ENCODE measurements at places on chromosomes 2 and 18. TPM values are rescaled to one million over a fixed set of nuclear protein-coding genes. Genes with fewer than 3 reads are reported as not detected.

GRCh38 chr18:12768625-12769024, 65.8 kb downstream of the PSMG2 start:
- DNase-seq, result no peak
- no peak overlapping the region for H3K27ac ChIP-seq
- H3K36me3 ChIP-seq, result no peaks in the 10 kb centered on the region
- H3K4me1 ChIP-seq, result peaks cover 4% of the 10 kb centered on the region
- no peaks in the 10 kb centered on the region for H3K27me3 ChIP-seq

ZNF512 gene
- total RNA-seq, result 31.1 TPM

GRCh38 chr2:232982926-232983668, 30.0 kb downstream of the NGEF start:
- H3K27ac ChIP-seq, result no peak overlapping the region
- peaks cover 30% of the 10 kb centered on the region for H3K4me1 ChIP-seq
- H3K27me3 ChIP-seq, result no peaks in the 10 kb centered on the region
- H3K4me3 ChIP-seq, result no peak overlapping the region
- peaks cover 4% of the 10 kb centered on the region for H3K36me3 ChIP-seq
- DNase-seq, result peak; percentile 78

DUSP19 gene
- 3.4 TPM for total RNA-seq

SATB2 gene
- total RNA-seq, result 22.1 TPM

DNA sequence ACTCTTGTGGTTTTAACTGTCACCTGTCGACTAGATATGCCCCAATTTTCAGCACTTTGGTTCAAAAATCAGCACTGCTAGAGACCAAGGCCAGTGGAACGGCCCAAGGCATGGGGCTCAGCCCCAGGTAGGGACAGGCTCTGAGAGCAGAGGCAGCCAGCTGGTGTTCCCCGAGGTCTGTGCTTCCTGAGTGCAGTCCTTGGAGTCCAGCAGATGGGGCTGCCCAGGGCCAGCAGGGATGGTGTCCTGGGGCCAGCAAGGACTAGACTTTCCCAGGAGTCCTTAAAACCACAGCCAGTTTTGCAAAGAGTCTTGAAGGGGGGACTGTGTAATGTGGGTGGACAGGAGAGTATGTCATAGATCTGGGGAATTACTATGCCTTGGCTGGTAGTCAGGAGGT, 56.3 kb downstream of the POMC start:
- H3K4me1 ChIP-seq, result peaks cover 22% of the 10 kb centered on the region
- H3K4me3 ChIP-seq, result no peak overlapping the region
- H3K27ac ChIP-seq, result no peak overlapping the region
- H3K27me3 ChIP-seq, result no peaks in the 10 kb centered on the region

GRCh38 chr2:230708204-230708603, 4.4 kb upstream of the CAB39 start:
- H3K27me3 ChIP-seq, result no peaks in the 10 kb centered on the region
- H3K27ac ChIP-seq, result no peak overlapping the region
- no peaks in the 10 kb centered on the region for H3K36me3 ChIP-seq
- DNase-seq, result no peak
- 0 out of 2 replicates have a peak, but pooled peaks cover 4% of the 10 kb centered on the region for H3K4me1 ChIP-seq

DNA sequence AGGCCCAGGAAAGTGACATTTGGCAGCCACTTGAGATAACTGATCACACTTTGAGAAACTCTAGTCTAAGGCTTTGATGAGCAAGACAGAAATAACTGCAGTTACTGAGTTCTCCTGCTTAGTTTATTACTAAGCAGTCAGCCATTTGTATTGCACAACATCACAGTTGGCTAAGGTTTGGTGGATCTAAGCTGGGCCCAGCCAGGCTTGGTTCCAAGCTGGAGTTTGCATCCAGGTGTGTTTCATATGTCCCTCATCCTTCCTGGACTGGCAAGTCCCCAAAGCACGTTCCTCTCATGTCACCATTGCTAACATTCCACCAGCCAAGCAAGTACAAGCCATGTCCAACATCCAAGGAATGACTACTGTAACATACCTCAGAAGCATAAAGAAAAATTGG, 71.3 kb upstream of the ZNF532 start:
- H3K27ac ChIP-seq, result no peak overlapping the region
- no peak for DNase-seq
- H3K36me3 ChIP-seq, result no peaks in the 10 kb centered on the region
- peaks cover 34% of the 10 kb centered on the region for H3K4me1 ChIP-seq

DNA sequence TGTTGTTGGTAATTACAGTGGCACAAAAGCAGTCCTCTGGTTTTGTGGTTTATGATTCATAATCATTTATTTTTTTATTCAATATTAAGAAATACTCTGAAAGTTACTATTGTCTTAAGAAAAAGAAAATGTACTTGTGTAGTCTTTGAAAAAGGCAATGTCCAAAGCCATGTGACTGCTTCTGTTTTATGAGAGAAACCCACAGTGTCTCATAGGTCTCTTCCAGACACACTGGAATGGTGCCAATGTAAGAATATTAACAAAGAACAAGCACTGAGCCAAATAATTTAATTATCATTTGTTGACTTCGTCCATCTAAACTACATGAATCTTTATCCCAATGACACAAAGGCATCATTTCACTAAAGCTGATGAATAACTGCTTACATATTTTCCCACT, 62.5 kb downstream of the RPRM start:
- peaks cover 10% of the 10 kb centered on the region for H3K4me1 ChIP-seq
- H3K27ac ChIP-seq, result no peak overlapping the region
- no peak overlapping the region for H3K4me3 ChIP-seq
- H3K27me3 ChIP-seq, result no peaks in the 10 kb centered on the region

- no peaks in the 10 kb centered on the region for H3K27me3 ChIP-seq
- DNase-seq, result no peak
- no peaks in the 10 kb centered on the region for H3K36me3 ChIP-seq
- H3K4me3 ChIP-seq, result no peak overlapping the region
- peaks cover 5% of the 10 kb centered on the region for H3K4me1 ChIP-seq
These were observed 14.6 kb downstream of the RAMP1 start for GRCh38 chr2:237873897-237874551.

DNA sequence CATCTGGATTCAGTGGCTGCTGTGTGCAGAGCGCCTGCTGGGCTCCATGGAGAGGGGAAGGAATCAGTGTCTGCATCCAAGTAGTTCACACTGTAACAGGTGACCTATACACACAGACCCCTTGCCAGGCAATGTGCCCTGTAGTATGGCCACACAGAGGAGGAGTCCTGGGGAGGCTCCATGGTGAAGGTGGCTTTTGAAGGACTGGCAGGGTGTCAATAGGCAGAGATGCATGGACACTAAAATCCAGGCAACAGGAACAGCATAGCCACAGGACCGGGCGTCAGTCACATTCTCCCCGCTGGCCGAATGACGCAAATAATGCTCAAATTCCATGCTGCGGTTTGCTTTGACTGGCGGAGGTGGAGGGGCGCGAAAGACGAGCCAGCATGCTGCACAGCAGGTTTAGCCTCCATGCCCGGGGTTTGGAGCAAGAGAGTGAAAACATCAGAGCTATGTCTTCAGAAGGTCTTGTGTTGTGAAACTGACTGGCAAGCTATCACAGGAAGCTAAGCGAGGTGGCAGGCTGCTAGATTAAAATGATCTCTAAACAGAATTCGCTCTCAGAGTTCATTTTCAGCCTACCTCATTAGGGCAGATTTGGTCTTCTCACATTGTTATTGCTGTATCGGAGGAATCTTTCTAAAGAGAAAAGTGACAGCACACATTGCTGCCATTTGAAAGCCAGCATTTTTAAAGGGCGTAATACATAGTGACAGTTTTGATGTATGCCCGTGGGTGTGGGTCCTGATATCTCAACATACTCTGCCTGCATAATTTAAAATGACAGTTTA, 1.2 kb upstream of the CHMP1B start:
- peak overlapping the region; percentile 100 for H3K4me3 ChIP-seq
- peaks cover 2% of the 10 kb centered on the region for H3K36me3 ChIP-seq
- peak overlapping the region; percentile 95 for H3K27ac ChIP-seq
- peaks cover 26% of the 10 kb centered on the region for H3K4me1 ChIP-seq
- no peak for DNase-seq
- no peaks in the 10 kb centered on the region for H3K27me3 ChIP-seq

GRCh38 chr2:33529771-33530481, 53.5 kb downstream of the RASGRP3 start:
- H3K4me1 ChIP-seq, result peaks cover 2% of the 10 kb centered on the region
- H3K27ac ChIP-seq, result no peak overlapping the region
- no peak for DNase-seq
- no peak overlapping the region for H3K4me3 ChIP-seq
- H3K36me3 ChIP-seq, result no peaks in the 10 kb centered on the region

- no peak overlapping the region for H3K27ac ChIP-seq
- H3K4me3 ChIP-seq, result no peak overlapping the region
These were observed 345.5 kb upstream of the CWC22 start for GRCh38 chr2:180352620-180353019.

DNA sequence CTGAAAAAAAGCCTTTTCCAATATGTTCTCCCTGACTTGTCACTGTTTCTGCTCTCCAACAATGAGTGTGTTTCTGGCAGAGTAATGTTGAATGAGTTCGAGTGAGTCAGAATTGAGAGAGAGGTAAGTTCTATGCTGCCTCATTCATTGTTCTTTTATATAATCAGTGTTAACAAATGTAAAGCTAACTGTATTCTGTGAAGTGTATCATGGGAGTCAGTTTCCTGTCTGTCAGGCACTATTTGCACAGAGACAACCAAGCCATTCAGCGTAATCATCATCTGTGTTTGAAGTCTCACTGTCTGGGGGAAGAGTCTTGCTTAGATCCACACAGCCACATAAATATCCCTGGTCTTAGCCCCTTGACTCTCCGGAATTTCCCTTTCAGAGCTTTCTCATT, 22.0 kb upstream of the UPP2 start:
- H3K27me3 ChIP-seq, result no peaks in the 10 kb centered on the region
- H3K4me3 ChIP-seq, result no peak overlapping the region
- H3K36me3 ChIP-seq, result peaks cover 5% of the 10 kb centered on the region
- no peak for DNase-seq
- H3K27ac ChIP-seq, result no peak overlapping the region
- H3K4me1 ChIP-seq, result no peaks in the 10 kb centered on the region

GRCh38 chr18:5770176-5770575, 125.1 kb downstream of the TMEM200C start:
- no peak overlapping the region for H3K27ac ChIP-seq
- no peak for DNase-seq
- no peak overlapping the region for H3K4me3 ChIP-seq
- H3K4me1 ChIP-seq, result peaks cover 18% of the 10 kb centered on the region
- peaks cover 4% of the 10 kb centered on the region for H3K27me3 ChIP-seq
- H3K36me3 ChIP-seq, result no peaks in the 10 kb centered on the region

- DNase-seq, result no peak
- H3K27ac ChIP-seq, result no peak overlapping the region
- H3K4me3 ChIP-seq, result no peak overlapping the region
- no peaks in the 10 kb centered on the region for H3K27me3 ChIP-seq
These were observed 311.6 kb upstream of the CDH7 start for GRCh38 chr18:65439188-65439587.

IL36B gene
- not detected for total RNA-seq

C18orf54 gene
- total RNA-seq, result 38.2 TPM

GKN1 gene
- total RNA-seq, result not detected

DNA sequence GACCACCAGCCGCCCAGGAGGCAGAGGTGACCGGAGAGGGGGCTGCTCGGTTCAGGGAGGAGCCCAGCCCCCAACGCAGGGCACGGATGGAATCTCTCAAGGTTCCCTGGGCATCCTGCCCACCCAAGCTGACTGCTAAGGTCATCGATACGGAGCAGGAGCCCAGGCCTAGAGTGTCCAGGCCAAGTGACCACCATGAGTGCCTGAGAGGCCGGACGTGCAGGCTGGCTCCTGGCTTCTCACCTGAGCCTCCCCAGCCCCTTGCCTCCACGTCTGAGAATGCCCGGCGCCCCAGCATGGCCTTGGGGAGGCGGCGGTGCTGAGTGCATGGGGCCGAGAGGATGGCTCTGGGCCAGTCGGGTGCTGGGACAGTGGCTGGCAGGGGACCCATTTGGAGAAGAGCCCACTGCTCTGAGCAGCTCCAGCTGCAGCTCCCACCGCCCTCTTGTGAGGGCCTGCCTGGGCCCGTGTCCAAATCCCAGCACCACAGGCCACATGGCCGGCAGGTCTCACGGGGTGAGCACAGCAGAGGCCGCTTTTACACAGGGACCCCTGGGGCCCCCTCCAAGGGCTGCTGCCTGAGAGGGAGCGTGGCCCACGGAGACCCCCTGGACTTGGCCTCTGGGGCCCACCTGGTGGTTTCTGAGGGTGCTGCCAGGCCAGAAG, 102.8 kb upstream of the CTDP1 start:
- DNase-seq, result no peak
- no peak overlapping the region for H3K4me3 ChIP-seq
- H3K4me1 ChIP-seq, result no peaks in the 10 kb centered on the region
- no peak overlapping the region for H3K27ac ChIP-seq
- H3K36me3 ChIP-seq, result peaks cover 11% of the 10 kb centered on the region

DNA sequence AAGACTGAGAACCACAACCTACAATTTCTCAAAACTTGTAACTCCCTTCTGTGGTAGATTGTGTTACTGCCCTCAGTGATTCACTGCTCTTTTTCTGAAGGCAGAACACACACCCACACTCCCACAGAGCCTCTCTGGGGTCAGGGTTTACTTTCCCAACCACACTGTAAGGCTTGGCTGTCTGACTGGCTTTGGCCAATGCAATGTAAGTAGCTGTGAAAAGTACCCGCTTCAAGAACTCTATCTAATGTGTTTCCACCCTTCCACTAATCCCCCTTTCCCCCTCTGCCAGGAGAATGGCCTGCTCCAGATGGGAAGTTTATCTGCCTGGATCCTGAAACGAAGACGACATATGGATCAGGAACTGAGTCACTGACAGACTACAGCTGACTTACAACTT, 222.7 kb downstream of the CDH2 start:
- no peaks in the 10 kb centered on the region for H3K36me3 ChIP-seq
- no peaks in the 10 kb centered on the region for H3K27me3 ChIP-seq
- H3K4me1 ChIP-seq, result no peaks in the 10 kb centered on the region

DNA sequence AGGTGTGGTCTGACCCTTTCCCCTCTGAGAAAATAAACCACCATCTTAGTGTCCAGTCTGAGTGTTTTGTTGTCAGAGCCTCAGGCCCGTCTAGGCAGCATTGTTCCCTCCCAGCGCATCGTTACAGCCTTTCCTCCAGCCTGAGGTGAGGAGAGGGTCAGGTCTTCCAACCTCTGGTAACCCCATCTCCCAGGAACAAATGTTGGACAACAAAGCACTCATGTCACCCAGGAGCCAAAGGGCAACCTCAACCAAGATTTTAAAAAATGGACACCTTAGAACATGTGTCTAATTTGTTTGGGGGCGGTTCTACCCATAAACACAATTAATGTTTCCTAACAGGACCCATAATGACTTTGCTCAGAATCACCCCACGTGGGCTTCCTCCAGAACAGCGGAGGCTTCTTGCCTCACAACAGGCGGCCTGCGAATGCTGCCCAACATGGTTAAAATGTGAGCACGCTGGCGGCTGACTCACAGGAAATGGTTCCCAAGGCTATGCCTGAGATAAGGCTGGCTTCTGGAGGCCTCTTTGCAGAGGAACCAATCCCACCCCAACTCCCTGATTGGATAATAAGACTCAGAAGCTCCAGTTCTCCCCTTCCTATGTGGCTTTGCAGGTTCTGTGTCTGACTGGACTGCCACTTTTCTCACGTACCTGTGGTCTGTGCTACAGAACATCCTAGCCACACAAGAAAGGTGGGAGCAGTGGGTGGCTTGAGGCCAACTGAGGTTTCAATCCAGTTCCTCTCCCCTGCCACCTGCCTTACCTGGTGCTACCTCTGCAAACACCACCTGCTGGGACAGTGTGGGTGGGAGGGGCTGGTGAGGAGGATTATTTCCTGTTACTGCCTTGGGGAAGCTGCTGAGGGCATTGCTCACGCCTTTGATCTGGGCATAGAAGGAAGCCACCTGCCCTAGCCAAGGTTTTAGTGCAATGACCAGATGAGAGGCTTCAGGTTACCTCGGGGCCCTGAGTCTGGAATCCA, 108.8 kb downstream of the B3GNT2 start:
- H3K4me3 ChIP-seq, result no peak overlapping the region
- H3K27ac ChIP-seq, result 0 out of 2 replicates have a peak overlapping the region, but pooled peaks have one; percentile 17
- peak; percentile 38 for DNase-seq

All from WTC11 (cell line).